ENCODE measurements at places on chromosomes 2 and 18.
A peak's percentile ranks its signal among the peaks of the same experiment; 100 is the strongest.

- no peak for DNase-seq
Measured at GRCh38 chr2:71849111-71849510, 298.6 kb downstream of the CYP26B1 start.

DNA sequence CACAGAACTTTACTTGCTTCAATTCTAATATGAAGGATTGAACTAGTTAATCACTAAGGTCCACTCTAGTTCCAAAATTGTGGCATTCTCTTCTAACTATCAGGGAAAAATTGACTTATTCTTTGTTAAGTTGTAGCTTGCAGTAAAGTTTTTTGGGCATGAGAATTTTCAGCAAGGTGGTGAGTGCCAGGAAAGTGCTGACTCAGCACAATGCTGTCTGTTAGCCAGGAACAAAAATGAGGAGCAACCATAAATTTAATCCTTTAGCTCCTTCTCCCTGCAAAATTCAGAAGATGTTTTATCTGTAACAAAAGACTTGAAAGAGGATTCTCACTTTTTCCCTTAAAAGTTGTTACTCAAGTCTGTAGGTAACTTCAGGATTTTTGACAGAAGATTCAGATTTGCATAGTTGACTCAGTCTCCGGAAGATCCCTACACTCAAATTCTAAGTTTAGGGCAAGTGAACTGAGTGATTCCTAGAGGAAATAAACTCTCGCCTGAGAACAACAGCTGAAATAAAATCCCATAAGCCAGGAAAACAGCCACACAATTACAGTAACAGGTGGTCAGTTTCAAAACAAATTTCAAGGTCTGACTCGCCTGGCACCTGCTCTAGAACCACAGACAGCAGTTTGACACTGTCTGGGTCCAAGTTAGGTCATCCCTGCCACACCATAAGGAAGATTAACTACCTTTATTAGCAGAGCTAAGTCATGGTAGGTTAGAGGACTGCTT lies 20.2 kb upstream of the DARS1 start:
- DNase-seq: no peak

- DNase-seq: no peak
Measured at GRCh38 chr2:36449943-36450392, 94.4 kb downstream of the CRIM1 start.

DNA sequence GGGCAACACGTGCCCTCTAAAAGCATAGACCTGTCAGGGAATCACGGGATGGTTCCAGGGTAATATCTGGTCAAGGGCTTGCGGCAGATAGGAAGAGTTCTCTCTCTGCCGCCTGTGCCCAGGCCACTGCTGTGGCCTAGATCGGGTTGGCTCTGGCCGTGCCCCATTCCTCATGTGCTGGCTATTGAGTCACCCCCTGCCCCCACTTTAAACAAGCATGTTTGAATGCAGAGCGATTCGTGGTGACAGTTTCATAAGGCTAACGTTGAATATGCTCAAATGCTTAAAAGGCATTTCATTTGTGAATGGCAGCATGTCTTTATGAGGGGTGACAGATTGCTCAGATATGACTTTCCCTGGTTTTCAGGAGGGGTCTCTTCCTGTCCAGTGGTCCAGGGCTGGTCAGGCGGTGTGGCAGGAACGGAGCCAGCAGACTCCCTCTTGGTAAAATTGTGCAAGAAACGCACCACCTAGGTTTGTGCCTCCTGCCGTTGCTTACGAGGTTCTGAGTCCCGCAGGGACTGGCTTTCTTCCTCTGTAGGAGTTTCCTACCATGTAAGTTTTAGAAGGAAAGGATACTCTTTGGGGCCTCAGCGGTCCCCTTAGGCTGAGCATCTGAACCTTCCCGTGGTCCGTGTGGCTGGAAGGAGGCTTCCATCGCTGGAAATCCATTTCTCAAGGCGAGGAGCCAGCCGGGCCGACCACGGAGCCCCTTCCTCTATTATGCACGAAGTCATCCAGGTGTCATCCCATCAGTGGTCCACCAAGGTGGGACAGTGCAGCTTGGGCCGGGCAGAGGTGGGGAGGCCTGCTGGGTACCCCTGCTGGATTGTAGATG lies 50.2 kb downstream of the AGAP1 start:
- no peak for DNase-seq

DNA sequence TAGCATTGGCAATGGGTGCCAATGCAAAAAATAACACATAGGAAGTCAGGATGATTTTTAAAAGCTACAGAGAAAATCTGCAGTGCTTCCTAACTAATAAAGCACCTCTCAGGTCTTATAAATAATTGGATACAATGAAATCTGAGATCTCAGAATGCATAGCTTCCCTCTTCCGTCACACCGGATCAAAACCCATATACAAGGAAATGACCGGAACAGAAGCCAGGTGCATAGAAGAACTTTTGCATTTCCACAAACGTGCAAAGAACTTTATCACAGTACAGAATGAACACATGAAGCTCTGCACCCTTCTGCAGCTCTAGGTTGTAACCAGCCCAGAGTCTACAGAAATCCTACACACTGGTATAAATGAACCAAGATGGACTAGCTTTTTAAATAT lies 145.4 kb downstream of the TCF4 start:
- no peak for DNase-seq

DNA sequence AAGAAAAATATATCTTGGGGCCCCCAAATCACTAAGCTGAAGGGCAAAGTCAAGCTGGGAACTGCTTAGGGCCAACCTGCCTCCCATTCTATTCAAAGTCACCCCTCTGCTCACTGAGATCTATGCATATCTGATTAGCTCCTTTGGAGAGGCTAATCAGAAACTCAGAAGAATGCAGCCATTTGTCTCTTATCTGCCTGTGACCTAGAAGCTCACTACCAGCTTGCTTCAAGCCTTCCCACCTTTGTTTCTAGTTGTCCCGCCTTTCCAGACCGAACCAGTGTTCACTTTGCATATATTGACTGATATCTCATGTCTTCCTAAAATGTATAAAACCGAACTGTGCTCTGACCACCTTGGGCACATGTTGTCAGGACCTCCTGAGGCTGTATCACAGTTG lies 479.4 kb downstream of the METTL4 start:
- DNase-seq: no peak

DNA sequence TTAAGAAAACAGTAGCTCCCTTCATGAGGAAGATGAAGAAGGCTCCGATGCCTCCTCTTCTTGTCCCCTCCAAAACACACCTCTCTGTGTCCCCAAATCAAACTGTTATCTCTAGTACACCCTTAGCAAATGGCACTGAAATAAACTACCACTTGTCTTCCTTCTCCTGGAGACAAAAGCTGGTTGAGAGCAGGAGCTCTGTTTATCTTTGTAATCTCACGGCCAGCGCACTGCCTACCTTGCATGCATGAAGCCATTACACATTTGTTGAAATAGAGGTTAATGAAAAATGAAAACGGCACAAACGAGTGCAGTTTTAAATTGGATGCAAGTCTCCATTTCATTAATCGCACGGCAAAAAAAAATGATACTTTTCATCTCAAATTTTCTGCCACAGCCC lies 113.7 kb downstream of the EPB41L3 start:
- no peak for DNase-seq

DNA sequence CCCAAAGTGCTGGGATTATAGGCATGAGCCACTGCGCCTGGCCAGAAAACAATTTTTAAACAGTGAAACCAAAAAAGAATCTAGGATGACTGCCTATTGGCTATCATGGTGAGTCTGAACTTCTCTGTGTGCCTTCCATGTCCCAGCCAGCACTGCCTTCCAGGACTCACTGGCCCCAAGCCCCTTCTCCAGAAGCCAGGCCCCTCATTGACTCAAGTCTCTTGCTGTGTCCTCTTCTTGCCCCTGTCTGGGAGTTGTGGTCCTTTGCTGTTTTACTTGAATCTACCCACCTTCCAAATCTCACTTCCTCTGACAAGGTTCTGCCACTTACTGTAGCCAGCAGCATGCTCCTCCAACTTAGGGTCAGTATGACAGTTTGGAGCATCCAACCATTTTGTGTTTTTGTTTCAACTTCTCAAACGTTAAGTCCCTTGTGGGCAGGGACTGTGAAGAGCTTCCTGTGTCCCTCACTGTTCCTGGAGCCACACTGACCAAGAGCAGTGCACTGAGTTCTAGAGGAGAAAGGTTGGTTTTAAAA lies 41.7 kb downstream of the ST3GAL5 start:
- DNase-seq: no peak

GRCh38 chr2:185947722-185948121 lies 209.1 kb downstream of the FSIP2 start:
- no peak for DNase-seq

- DNase-seq: no peak
Measured at GRCh38 chr2:48414640-48414979, 115.3 kb upstream of the STON1 start.

GRCh38 chr2:200600549-200601225 lies 14.9 kb downstream of the AOX1 start:
- DNase-seq: no peak

- no peak for DNase-seq
Measured at GRCh38 chr18:55501982-55502710, 85.8 kb downstream of the TCF4 start.

GRCh38 chr18:31684279-31685096 lies at the start of gene B4GALT6:
B4GALT6 (minus strand) TSS chr18:31684581; CDS start chr18:31684426, 155 bp downstream.
- peak; percentile 55 for DNase-seq

DNA sequence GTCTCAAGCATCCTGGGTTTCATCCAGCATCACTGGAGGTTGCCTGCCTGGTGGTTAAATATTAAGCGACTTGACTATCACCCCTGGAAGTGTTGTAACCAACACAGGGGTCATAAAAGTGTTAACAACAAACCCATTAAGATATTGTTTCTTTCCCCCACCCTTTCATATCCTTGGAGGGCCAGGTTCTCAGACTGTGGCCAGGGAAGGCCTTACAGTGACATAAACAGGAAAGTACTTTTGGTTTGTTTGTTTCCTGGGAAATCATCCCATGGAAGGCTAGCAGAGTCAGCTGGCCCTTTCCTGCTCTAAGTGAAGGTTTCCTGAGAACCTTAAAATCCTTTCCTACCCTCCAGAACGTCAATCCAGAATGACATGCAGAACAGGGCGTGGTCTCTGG lies 160.9 kb downstream of the CLIP4 start:
- DNase-seq: no peak

DNA sequence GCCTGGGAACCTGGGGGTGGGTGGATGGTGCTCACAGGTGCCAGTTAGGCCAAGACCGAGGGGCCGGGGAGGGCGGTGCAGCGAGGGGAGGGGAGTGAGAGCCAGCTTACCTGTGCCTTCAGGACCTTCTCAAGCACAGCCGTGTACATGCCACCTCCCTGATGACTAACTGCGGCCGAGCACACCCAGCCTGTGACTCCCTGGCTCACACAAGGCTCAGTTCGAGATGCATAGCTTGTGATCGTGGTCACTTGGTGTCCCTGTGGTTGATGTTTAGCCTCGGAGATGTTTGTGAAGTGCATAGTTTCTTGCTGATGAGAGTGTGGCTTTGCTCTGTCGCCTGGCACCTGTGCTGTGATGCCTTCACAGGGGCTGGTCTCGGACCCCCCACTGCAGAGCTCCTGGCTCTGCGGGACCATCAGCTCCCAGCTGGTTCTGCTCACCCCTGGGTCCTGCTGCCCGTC lies 84.5 kb upstream of the ODC1 start:
- DNase-seq: no peak

- DNase-seq: no peak
Measured at GRCh38 chr2:7572450-7572849, 655.2 kb downstream of the RNF144A start.

DNA sequence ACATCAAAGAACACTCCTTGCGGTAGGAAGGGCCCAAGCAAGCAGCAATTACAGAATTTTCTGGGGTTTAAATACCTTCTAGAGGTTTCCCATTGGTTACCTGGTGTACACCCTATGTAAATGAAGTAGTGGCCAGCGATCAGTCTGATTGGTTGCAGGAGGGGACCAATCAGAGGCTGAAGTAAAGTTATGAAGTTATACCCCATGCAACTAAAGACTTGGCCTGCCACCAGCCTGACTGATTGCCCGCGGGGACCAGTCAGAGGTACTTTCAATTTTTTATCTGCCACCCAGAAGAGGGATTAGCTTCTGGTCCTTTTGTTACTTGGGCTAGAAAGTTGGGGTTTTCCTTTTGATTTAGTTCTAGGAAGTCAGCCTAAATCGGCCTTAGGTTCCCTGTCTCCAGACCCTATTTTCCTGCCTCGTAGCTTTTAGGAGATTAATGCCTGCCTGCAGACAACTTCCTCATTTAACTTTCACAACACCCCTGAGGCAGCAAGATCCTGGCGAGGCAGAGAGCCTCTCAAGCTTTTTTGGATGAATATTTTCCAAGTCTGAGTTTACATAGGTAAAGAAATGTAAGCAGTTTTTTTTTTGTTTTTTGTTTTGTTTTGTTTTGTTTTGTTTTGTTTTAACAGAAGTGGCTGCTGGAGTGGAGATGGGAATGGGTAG lies 1.5 kb upstream of the DGUOK start:
- no peak for DNase-seq

GRCh38 chr2:152367547-152368390 lies 32.8 kb downstream of the FMNL2 start:
- DNase-seq: no peak
